Retinal pigment epithelial cell (primary cell): ENCODE measurements at places on chromosomes 11 and 22.

DNA sequence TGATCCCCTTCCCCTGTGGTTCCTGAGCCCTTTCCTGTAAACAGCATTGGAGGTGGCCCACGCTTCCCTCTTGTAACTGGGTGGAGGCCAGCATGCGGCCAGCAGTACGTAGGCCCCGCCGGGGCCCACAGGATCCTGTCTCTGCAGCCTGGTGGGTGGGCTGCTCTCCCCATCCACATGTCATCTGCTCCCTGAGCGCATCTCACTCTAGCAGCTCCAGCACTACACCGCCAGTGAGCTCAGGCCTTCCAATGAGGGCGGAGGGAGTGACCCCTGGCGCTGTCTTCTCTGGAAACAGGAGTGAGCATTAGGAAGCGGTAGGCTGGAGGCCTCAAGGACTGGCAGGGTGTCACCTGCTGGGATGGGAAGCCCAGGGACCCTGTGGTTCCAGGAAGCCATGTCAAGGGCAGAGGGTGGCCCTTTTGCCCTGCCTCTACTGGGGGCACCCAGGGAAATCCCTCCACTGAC is 363.9 kb downstream of the TBC1D22A start:
- DNase-seq = no peak

GRCh38 chr11:35193767-35194166 is 54.8 kb downstream of the CD44 start:
- no peak for DNase-seq

GRCh38 chr11:46291441-46292150 is 14.1 kb downstream of the CREB3L1 start:
- DNase-seq = no peak

DNA sequence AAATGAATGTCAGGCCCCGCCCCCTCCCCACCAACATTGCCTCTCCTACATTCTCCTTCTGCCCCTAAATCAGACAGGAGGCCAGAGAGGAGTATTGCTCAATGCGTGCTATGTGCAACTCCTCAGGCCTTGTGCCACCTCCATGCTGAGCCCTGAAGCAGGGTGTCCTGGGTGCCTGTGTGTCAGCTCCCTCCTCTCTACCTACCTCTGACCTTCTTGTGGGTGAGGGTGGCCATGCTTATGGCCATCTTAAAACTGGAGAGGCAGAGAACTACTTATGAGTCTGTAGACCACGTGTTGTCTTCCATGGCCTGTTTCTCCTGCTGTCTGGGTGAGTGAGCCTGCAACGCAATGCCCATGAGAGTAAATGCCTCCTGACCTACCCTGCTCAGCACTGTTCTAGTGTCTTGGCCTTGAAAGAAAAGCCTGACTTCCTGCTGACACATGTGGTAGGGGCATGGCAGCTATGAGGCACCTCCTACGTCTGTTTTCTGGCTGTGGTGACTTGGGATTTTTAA is 10.5 kb downstream of the MCAM start:
- no peak for DNase-seq

DNA sequence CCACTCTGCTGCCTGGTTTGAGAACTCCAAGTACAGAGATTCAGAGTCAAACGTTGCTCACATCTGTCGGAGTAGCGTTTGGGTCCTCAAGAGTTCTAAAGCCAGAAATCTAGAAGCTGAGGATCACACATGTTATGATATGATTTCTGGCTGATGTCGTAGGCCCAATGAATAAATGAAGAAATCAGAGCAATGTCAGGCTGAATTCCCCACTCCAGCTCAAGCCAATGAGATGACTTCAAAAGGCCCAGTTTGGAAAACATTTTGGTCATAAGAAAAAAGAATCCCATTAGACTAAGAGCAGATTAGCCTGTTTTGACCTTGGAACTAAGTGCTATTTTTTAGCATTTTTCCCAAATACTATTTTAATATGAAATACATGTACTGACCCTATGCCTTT is 106.7 kb downstream of the ETS1 start:
- DNase-seq = no peak

DNA sequence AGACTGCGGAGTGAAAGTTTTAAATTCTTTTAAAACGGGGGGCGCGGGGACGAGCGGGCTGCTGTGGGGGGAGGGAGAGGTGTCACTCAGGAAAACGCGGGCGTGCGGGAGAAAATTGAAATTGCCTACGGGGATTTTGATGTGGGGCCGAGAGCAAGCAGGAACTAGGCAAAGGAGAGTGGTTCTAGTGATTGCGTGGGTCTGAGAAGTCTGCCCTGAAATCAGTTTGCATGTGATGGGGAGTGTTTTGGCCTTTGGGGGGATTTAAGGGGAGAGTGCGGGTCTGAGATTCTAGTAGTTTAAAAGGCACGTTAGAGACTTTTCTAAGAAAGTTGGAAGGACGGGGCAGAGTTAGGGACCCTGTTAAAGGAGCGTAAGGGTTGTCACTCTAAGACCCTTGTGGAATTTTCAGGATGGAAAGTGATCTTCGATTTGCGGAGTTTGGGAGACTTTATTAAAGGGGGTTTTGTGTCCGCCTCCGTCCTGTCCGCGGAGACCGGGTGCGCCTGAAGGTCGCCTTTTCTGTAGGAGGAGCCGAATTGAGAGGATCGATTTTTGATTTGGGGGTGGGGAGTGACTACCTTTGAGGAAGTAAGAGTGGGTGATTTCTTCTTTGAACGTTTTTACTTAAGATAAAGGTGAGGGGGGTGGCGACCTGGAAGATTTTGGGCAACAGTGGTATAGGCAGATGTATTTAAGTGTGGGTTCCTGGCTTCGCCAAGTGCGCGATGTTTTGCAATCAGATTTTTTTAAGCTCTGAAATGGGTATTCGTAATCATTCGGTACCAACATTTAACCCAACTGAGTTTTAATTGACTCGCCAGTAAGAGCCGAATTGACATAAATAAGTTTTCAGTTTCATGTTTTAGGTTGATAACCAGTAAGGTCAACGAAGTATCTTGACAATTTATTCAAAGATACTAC is 1.1 kb downstream of the EED start:
- DNase-seq = no peak

DNA sequence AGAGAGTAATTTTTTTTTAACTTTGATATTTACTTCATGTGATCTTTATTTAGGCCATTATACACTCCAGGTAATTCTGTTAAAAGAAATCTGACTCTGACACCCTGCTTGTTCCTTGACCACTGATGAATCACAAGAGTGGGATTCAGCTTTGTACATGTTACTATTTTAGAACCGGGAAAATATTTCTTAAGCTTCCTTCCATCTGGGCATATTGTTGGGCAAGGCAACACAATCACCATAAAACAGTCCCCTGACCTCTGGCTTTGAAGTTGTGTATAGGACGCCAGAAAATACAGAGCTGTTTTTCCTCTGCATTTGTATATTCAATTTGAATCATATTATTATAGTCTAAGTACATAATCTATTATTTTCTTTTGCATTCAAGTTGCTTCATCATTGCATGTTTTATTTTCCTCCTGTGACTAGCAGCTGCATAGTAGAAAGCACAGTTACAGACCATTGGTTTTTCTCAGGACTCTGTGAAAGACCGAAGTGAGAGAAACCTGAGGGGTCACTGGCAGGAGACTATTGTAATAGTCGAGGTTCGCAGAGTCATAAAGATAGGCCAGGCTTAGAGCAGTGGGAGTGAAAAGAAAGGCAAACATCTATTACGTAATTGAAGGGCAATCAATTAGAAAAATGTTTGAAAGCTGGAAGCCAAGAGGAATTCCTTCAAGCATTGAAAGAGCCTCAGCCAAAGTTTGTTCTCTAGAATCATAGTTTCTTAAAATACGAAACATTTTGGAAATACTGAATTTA is 51.8 kb upstream of the SLC36A4 start:
- no peak for DNase-seq

GRCh38 chr11:47001781-47002181 is 65.2 kb downstream of the CSTPP1 start:
- DNase-seq = no peak

- no peak for DNase-seq
Measured at GRCh38 chr11:126079621-126080124, 17.0 kb upstream of the CDON start.

DNA sequence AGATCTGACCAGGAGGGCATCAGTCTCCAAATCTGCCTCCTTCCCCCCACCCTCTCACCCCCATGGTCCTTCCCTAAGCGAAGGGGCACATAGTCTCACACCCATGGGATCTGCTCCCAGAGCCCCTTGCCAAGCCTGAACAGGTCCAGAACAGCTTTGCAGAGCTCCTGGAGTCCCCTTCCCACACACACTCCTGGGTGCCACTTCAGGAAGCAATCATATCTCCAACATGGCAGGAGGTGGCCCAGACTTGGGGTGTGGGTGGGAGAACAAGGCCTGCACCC is 63.0 kb downstream of the MICAL3 start:
- DNase-seq = no peak

- no peak for DNase-seq
Measured at GRCh38 chr11:444396-445144, 2.8 kb upstream of the ANO9 start.

GRCh38 chr11:10916665-10917064 is 58.8 kb upstream of the ZBED5 start:
- DNase-seq = no peak

- no peak for DNase-seq
Measured at GRCh38 chr11:2171591-2172003, at the start of gene TH. Gene TH (minus strand): TSS chr11:2171815. CDS start chr11:2171786, 29 bp downstream.

GRCh38 chr11:65503368-65503948 is 4.6 kb downstream of the MALAT1 start:
- DNase-seq = no peak

GRCh38 chr22:39946503-39947219 is 13.5 kb upstream of the TMA7B start:
- no peak for DNase-seq

GRCh38 chr22:21593406-21594232 is 26.1 kb downstream of the UBE2L3 start:
- no peak for DNase-seq

GRCh38 chr11:62315431-62315830 is 16.6 kb upstream of the SCGB1D4 start:
- no peak for DNase-seq

DNA sequence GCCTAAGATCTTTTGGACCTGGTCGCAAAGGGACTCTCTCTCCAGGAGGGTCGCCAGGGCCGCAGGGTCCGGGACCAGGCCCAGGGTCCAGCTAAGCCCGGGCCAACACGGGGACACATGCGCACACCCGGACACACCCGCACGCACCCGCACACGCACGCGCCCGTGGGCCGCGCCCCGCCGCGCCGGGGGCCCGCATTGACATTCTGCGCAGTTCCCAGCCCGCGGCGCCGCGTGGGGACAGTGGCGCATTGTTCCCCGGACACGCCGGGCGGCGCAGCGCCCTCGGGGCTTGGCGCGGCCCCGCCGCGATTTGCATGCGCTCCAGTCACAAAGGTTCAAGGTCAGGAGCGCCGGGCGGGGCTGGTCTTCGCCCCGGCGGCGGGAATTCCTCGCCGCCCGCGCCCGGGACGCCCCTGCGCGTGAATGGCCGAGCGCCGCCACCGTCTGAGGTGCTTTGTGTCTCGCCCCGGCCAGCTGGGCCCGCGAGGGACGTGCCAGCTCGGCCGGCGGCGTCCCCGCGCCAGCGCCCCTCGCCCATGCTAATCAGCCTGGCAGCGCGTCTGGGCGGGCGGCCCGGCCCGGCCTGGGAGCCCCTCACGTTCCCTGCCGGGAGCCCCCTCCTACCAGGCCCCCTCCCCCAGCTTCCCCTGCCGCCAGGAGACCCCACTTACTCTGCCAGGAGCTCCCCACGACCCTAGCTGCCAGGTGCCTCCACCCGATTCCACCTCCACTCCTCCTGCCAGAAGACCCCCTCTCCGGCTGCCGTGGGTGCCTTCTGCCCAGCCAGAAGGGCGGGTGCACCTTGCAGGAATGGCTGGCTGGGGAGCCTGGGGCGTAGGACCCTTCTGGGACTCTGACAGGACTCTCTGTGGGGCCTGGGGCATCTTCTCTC is 50.5 kb upstream of the WNT7B start:
- no peak for DNase-seq

DNA sequence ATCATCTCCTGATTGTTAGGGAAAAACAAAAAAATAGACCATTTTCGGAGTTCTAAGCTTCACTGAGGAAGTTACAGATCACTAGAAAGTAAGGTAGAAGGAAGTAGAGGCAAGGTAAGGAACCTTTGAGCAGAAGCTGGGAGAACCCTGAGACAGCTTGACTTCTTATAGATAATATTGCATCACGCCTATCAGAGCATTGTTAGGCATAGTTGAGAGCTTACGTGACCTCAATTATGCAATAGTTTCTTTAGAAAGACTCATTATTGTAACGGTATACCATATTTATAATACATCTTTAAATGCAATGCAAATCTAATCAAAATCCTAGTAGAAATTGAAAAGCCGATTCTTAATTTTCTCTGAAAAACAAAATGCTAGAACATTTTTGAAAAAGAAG is 4.9 kb downstream of the TBRG1 start:
- DNase-seq = no peak

DNA sequence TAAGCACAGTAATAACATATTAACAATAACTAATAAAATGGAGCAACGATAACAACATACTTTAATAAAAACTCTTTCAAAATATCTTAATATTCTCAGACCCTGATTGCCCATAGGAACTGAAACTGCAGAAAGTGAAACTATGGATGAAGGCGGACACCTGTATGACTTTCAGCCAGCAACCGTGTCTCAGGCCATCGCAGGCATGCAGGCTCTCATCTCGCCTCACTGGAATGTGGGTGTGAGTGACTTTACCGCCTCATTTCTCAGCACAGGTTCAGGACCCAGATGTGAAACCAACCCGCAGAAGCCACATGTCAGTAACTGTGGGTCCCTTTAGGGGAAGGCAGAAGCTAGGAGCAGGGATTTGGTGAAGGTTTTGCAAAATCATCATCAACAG is 539.1 kb downstream of the FAM181B start:
- no peak for DNase-seq

DNA sequence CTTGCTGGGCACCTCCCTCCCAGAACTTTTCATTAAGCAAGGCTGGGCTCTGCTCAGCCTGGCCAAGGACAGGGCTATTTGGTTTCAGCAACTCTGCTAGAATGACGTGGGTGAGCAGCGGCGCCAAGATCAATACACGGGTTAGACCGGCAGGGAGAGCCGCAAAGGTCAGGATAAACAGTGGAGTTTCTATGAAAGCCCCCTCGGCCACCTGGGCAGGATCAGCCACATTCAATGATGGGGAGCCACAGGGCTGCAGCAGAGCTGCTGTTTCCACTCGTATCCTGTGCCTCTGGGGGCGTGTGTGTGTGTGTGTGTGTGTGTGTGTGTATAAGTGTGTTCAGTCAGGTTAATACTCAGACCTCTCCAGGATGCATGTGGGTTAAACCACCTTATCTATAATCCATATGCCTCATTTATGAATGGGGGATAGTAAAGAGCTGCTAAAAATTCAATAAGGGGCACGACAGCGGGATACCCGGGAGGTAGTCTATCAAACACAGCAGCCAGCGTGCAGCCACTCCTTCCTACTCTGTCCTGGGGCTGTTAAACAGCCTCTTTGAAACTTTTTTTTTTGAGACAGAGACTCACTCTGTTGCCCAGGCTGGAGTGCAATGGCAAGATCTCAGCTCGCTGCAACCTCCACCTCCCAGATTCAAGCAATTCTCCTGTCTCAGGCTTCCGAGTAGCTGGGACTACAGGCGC is 34.8 kb downstream of the MYH9 start:
- DNase-seq = no peak

GRCh38 chr22:42459287-42460063 is 27.3 kb upstream of the NFAM1 start:
- DNase-seq = no peak
